ENCODE measurements at places on chromosomes 2 and 18.

DNA sequence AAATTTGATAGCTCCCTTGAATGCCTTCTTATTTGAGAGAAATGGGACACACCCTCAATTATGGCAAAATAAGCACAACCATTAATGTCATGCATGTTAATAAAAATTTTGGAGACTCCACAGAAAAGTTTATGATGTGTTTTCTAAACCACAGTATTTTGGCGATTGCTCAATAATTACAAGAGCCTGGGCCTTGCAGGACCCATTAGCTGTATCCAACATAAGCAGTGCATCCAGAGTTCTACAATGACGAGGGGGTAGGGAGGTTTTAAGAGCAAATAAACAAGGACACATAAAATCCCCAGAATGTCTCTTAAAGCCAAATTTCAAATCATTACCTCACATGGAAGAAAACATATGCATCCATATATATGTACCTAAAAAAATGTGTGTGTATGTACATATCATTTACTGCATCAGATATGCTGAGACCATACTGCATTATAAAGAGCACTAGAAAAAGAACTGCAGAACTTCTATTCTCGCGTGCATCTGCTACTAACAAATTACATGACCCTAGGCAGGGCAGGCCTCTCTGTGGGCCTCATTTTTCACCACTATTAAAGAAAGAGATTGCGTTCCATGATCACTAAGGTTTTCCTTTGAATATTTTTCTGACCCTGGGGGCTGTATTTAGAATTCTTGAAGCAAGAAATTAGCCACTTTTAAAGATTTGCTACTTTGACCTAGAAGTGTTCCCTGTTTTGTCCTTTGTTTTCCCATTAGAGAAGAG, 38.0 kb downstream of the CMPK2 start:
- DNase-seq = no peak

GRCh38 chr2:69217333-69218080, 169.5 kb downstream of the GFPT1 start:
- no peak for DNase-seq

DNA sequence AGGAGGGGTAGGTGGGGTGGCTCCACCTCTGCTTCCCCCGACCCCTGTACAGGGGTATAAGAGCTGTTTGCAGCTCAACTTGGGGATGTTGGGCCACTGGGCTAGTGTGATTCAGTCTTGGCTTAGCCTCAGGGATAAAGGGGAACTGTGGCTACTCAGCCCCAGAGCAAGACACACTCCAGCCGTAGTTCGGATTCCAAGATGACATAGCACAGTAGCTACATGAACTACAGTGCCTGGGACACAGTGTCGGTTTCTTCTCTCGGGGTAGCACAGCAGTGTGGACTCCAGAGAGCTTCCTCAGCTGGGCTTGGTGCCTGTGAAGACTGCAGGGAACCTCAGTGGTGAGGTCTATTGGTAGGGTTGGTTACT, 21.1 kb downstream of the CARF start:
- no peak for DNase-seq

DNA sequence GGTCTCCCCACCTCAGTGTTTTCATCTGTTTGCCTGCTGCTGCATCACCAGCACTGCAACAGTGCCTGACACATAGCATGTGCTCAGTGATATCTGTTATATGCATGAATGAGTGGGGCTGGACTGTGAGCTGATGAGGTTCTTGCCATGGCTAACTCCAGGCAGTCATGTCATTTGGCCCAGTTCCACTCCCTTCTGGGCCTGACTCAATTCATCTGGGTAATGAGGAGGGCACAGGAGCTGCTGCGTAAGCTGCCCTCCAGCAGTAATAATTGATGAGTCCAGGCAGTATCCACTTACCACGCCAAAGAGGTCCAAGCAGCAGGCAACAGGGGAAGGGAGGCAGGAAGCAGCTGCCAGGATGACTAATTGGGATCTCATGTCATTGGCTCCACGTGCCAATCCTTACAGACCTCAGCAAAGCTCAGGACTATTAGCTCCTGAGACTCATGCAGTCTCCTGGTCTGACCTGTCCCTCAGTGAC, 34.1 kb upstream of the MAT2A start:
- DNase-seq = peak; percentile 86

DNA sequence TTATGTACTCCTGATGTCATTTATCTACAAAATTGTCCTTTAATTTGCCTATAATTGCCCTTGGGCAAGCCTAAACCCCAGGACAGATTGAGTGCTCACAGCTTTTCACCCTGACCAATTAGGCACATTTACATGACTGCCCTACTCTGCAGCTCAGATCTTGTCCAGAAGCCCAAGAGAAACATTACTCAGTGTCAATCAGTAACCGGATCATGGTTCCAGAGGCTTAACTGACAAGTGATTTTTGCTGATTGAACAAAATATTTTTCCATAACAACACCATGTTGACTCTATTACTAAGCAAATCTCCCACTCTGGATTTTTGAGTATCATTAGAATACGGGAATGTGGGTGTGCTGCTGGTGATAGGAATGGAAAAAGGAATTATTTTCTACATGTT, 465.4 kb upstream of the TNP1 start:
- no peak for DNase-seq

- no peak for DNase-seq
Measured at GRCh38 chr18:21857871-21858270, 117.3 kb downstream of the MIB1 start.

DNA sequence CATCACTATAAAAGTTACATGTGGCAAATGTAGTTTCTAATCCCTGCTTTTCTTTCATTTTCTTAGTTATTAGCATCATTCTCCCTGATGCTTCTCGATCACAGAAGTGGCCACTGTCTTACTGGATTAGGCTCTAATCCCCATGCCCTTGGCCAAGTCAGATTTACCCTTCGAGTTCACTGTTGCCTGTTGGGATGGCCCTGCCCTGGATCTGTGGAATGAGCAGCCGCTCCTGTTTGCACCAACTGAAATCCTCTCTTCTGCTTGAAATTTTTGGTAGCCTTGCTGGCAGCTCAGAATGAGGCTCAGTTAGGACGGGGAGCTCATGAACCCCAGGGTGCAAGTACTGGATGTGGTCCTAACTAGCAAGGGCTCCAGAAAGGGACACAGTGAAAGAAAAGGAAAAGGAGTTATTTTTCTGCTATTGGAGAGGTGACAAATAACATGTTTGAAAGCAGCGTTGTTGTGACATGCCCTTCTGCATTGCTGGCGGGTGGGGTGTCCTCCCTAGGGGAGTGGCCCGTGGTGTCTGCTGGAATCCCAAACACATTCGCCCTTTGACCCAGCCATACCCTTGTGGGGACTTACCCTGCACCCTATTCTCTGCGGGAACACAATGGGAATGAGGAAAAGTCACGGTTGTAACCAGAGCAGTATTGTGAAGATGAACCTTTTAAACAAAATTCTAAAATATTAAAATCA, 34.5 kb downstream of the RBFA start:
- no peak for DNase-seq

GRCh38 chr18:22311301-22311700, 106.4 kb downstream of the CTAGE1 start:
- peak; percentile 29 for DNase-seq

DNA sequence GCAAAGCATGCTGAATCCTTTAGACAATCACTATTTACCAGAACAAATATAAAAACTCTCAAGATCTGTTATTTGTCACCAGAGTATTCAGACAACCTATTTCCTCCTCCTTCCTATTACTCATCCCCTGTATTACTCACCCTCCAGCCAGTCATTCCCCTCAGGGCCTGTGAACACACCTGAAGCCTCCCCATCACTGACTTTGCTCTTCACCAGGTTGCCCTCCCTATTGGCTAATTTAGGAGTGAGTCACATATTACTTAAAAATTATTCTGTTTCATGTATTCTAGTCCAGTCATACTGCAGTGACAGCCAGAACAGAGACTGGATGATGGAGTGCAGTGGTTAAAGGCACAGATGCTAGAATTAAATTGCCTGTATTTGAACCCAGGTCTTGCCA, 3.7 kb upstream of the ATG16L1 start:
- DNase-seq = peak; percentile 23

- DNase-seq = no peak
Measured at GRCh38 chr2:130785466-130786055, 30.2 kb downstream of the AMER3 start.

GRCh38 chr2:20429528-20429927, 17.3 kb upstream of the RHOB start:
- DNase-seq = no peak

DNA sequence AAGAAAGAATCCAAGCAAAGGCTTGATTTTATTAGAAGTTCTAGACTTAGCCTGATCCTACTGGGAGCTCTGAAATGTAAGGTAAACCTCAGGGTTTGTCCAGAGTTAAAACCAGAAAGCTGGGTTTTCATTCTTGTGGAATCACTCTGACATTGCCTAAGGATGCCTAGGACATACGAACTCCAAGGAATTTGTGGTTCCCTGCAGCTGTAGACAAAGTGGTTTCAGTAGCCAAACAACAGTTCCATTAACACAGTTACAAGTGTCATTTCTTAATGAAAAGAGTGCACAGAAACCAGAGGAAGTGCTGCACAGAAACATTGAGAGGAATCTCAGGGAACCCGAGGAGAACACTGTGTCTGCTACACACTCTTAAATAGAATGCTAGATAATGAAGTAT, 221.4 kb upstream of the ST6GAL2 start:
- DNase-seq = no peak

DNA sequence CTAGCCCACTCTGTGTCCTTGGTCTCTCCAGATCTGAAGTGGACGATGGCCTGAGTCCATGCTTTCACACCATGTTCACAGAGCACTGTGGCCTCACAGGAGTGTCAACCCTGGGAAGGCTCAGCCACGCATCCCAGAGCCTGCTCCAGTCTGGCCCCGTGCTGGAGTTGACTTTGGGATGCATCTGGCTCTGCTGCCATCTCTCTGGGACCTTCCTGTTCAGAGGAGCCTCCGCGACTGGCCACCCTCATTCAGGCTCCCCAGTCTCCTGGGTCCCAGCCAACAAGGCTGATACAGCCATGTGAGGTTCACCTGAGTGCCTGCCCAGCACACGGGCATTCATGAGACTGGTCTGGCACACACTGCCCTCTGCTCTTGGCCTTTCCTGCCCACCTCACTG, 199.7 kb upstream of the RAB6C start:
- no peak for DNase-seq

GRCh38 chr2:113080134-113080533, 12.4 kb downstream of the IL1F10 start:
- peak; percentile 57 for DNase-seq

DNA sequence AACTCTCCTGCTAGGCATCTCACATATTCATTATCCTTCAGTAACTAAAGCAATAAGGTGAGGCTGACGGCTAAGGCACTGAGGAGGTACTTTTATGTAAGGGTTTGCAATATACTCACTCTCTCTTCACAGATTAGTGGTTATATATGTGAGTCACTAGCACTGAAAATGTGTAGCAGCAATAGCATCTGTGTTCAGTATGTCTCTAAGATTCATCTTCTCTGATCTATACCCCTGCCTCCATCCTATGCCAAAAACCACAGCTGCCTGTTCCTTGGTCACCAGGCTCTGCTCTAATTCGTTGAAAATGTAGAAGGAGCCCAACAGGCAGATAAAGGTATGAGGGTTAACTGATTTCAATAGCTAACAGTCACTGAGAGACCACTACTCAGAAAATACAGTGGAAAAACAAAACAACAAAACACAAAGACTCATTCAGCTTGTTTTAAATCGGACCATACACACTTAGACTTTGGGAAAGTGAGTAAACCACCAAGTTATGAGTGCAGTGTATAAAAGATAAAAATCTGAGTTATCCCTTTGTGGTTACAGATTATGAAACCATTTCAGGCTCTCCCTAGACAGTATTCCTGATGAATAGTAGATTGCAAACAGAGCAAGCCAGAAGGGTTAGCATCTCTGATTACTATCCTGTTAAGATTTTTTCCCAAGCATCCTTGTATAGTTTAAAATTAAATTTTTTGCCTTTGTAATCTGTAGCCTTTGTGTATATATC, 75.3 kb upstream of the CYP26B1 start:
- peak; percentile 27 for DNase-seq

GRCh38 chr2:216103213-216103612, 5.9 kb upstream of the XRCC5 start:
- DNase-seq = no peak

DNA sequence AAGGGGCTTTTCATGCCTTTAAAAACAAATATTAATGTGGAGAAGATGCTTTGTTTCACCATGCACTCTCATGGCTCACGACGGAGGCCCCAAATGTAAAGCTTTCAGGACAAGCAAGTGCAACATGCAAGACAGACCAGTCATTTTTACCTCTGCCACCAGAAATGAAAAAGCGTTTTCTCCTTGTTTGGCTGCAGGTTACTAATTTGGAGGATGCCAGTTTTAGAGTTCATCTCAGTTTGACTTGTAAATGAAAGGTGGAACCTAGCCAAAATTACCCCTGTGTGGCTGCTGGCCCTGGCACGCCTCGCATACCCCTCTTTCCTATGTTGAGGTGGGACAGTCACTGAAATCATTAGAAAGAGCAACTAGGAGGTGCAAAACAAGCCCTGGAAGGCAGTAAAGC, 138.6 kb downstream of the BCL2 start:
- no peak for DNase-seq

DNA sequence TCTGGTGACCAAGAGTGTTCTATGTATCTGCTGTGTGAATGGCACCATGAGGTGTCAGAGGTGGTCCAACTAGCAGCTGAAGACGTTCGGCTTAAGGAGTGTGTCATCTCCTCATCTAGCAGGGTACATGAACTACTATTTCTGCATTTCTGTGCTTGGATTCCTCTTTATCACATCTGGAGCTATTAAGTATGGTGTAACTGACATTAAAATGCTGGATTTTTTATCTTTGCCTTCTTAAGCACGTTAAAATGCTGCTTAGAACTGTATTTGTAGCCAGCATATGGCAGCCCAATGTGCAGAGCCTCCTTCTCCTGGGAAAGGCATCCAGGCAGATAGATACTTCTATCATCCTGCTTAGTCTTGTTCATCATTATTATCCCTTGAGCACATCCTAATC, 409.3 kb upstream of the MMADHC start:
- no peak for DNase-seq

DNA sequence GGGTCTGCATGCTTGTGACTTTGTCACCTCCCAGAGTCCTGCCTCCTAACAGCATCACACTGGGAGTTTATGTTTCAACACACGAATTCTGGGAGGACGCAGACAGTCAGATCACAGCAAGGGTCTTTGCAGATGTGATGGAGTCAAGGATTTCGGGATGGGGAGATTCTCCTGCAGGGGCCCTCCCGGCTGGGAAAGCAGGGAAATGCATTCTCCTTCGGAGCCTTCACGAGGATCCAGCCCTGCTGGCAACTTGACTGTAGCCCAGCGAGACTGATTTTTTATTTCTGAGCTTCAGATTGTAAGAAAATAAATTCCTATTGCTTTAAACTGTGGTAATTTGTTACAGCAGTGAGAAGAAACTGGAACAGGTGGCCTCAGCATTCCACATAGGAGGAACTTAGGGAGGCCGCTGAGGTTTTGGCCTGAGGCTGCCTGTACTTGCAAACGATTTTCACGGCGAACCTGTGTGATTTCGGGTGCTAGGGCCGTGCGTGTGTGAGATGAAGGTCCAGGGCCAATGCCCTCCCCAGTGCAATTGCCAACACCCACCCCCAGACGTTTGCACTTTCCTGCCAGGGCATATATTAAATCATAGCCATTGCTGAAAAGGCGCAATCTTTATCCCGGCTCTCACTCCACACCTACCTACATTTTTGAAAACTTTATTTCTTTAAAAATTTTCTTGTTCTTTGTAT, 79.8 kb downstream of the ASB1 start:
- no peak for DNase-seq

GRCh38 chr2:134282629-134283400, 28.9 kb downstream of the MGAT5 start:
- no peak for DNase-seq
